ENCODE measurements at places on chromosomes 3 and 15.

- DNase-seq: no peak
These were observed 23.7 kb upstream of the HERC1 start for GRCh38 chr15:63857461-63857856.

DNA sequence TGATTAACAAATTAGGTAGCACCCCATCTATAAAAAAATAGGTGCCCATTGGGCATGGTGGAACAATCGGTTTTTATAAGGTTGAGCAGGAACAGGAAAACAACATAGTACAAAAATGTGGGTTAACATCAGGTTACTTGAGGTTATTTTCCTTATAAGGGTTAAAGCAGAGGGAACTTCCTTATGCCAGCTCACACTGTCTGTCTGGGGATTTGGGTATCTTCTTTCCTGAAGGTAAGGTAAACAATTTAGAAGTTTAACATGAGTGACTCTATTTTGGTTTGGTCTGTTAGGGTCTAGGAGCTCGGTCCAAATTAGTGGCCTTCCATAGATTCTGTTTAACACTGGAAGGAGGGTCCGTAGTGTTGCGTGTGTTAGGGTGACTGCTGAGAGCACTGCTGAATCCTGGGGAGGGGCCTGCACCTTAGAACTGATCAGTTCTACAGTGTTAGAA, 14.7 kb downstream of the CHD2 start:
- no peak for DNase-seq

GRCh38 chr15:27196691-27197090, 225.7 kb downstream of the GABRG3 start:
- no peak for DNase-seq

DNA sequence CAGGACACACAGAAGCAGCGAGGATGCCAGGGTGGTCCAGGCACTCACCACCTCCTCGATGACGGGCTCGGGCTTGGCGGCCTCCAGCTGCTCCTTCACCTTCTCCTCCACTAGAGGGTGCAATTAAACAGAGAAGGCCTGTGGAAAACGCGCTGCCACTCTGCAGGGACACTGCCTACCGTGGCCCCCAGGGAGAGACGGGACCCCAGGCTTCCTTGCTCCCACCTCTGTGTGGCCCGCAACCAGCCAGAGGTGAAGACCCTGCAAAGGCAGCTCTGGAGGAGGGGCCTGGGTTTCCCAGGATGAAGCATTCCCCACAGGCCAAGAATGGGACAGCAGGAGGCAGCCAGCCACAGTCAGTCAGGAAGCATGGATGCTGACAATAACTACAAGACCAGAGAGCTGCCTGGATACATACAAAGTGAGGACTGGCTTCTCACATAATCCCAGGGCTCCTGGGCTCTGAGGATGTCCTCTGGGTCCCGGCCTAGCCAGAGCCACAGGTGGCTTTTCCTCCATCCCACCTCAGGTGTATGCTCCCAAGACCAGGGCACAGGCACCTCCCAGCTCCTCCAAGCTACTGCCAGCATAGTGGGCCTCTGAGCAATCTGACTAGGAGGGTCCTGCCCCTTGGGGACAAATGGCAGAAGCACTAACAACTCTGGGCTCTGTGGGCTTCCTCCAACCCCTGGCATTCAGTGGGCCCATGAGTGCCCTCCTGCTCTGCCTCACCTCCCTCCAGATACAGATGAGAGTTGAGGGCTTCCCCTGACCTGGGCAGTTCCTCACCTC, 46.2 kb downstream of the PTH1R start:
- peak; percentile 30 for DNase-seq

DNA sequence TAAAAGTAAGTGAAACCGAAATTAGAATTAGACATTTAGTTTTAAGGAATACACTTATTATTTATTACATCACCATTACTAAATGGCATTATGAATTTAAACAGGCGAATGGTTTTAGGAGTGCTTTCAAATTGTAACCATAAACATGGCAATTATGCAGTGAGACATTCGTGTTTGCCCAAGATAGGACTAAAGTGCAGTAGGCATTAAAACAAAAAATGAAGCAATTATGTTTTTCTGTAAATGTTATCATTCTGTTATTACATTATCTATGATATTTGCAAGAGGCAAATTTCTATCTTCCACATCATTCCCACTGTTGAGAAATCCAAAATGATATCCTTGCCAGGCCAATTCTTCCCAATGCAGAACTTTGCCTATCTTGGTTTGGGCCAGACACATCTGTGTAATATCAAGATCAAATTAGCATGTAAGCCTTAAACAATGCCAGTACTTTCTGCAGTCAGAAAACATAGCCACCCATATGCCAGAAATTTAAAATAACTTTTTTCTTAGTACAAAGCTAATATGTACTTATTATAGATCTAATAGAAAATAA, 156.9 kb downstream of the ATP8B4 start:
- peak; percentile 19 for DNase-seq

GRCh38 chr15:37893309-37893708, 41.1 kb upstream of the TMCO5A start:
- DNase-seq: no peak

- peak; percentile 80 for DNase-seq
These were observed 8.4 kb downstream of the TMEM40 start for GRCh38 chr3:12750658-12751071.

GRCh38 chr3:168615493-168616020, 519.8 kb upstream of the GOLIM4 start:
- no peak for DNase-seq

GRCh38 chr3:171374260-171374659, 85.9 kb downstream of the TNIK start:
- no peak for DNase-seq

DNA sequence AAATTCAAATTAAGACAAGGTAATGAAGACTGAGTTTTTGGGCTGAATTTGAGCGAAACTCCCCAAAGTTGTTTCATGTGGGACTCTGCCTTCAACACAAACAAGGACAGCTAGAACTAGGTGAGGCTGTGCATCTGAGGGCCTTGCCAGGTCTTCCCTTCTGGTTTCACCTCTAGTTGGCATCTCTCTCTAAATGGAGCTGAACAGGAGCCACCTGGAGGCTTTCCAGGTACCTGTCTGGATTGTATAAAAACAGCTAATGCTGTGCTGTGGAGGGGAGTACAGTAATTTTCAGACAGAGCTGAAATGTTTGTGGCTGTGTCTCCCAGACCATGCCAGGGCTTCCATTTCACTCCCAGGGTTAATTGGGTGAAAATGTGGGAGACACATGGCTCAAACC, 27.1 kb downstream of the TRIM71 start:
- no peak for DNase-seq

GRCh38 chr3:122988508-122988907, 39.1 kb downstream of the SEMA5B start:
- no peak for DNase-seq

GRCh38 chr3:106813742-106814141, 563.5 kb upstream of the CCDC54 start:
- no peak for DNase-seq

- DNase-seq: no peak
These were observed 61.7 kb upstream of the MDFIC2 start for GRCh38 chr3:70374179-70374578.

- no peak for DNase-seq
These were observed 5.7 kb upstream of the HLTF start for GRCh38 chr3:149091983-149092382.

- no peak for DNase-seq
These were observed 59.1 kb downstream of the ATP8B4 start for GRCh38 chr15:50059883-50060282.

DNA sequence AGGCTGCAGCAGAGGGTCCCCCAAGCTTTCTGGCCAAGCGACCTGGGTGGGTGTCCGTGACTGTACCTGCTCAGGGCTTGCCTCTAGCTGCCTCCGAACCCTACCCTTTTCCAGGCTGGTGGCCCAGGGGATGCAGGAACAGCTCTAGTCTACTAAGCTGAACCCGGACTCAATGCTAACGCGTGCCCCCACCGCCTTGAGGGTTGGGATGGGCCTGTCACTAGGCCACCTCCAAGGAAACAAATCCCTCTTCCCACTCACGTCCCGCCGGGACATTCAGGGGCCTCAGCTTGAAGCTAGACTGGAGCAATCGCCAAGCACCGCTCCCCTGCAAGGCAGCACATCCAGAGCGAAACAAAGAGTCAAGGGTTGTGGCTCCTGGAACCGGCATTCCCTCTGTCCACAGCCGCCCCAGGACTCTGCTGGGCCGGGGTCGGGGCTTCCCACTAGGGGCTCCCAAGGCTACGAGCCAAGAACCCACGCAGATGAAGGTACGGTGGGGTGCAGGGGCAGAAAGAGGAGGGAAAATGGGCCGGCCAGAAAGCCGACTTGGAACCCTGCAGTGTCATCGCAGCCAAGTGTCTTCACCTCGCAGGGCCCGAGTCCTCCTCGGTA, 2.9 kb downstream of the FBXL22 start:
- no peak for DNase-seq

DNA sequence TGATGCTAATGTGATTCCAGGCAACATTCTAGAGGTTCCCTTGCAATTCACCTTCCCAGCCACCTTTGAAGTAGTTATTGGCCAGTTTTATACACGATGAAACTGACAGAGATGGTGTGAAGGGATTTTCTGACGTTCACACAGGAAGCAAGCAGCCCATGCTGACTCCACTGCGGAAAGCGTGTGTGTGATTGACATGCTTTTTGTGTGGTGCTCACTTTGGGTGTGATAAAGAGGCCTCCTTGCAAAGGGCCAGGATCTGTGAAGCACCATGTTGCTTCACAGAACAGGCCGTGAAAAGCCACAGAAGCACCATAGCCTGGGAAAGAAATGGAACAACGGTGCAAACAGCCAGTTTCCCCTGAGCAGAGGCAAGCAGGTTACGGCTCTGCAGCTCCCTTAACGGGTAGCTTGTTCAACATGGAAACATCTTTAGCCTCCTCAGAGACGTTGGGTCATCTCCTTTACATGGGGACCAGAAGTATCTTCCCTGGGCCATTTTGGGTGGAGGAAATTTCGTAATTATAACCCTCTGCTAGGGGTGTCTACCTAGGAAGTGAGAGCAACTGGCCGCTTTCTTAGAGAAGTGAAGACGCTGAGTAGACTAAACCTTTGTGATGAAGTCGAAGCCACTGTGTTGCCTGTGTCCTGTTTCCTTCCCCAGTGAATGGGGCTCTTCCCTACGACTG, 108.5 kb downstream of the APBA2 start:
- no peak for DNase-seq

DNA sequence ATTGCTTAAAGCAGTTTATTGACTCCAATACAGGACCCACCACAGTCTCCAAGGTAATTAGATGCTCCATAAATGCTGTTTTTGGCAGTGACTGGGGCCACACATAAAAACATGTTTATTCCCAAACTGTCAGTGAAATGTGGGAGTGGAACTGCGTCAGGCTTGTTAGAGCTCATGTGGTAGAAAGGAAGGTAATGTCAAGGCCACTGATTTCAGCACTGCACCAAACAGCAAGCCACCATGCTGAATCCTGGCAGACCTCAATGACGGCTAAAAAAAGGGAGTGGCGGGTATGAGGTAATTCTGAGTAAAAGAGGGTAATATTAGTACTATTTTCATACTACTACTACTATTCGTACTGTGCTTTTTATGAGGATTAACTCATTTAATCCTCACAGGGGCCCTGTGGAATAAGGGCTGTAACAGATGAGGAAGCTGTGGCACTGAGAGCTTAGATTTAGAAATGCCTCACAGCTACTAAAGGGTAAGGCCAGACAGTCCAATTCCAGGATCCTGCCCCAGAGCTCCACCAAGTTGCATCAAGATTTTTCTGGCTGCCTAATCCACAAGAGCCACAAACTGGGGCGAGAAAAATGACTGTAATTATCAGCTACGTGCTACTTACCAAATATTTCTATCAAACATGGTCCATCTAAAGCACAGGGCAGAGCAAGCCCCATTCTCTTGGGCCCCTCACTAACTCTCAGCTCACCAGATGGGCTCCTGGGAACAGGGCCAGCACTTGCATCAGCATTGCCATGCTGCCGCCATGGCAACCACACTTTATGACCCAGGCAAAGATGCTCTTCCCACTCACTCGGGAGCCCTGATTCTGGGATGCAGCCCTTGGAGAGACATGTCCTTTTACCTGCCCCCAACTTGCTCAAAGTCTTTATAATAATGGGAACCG, 83.6 kb upstream of the SPATA12 start:
- peak; percentile 74 for DNase-seq

- peak; percentile 85 for DNase-seq
These were observed 76.0 kb downstream of the TAMM41 start for GRCh38 chr3:11770477-11771391.

- peak; percentile 2 for DNase-seq
These were observed 217.4 kb downstream of the DIPK2A start for GRCh38 chr3:144189044-144189443.

DNA sequence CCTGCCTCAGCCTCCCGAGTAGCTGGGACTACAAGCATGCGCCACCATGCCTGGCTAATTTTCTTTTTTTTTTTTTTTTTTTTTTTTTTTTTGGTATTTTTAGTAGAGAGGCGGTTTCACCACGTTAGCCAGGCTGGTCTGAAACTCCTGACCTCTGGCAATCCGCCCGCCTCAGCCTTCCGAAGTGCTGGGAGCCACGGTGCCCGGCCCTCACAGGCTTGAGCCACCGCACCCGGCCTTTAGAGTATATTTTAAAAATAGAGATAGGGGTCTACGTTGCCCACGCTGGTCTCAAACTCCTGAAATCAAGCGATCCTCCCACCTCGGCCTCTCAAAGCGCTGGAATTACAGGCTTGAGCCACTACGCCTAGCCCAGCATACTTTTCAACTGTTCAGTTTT, 93.4 kb upstream of the CHD2 start:
- DNase-seq: no peak

- DNase-seq: peak; percentile 18
These were observed 56.7 kb upstream of the TSEN2 start for GRCh38 chr3:12427551-12427950.

GRCh38 chr3:59854-60253, 136.7 kb upstream of the CHL1 start:
- DNase-seq: no peak

GRCh38 chr3:51393564-51393963, 2.5 kb downstream of the RBM15B start:
- no peak for DNase-seq

DNA sequence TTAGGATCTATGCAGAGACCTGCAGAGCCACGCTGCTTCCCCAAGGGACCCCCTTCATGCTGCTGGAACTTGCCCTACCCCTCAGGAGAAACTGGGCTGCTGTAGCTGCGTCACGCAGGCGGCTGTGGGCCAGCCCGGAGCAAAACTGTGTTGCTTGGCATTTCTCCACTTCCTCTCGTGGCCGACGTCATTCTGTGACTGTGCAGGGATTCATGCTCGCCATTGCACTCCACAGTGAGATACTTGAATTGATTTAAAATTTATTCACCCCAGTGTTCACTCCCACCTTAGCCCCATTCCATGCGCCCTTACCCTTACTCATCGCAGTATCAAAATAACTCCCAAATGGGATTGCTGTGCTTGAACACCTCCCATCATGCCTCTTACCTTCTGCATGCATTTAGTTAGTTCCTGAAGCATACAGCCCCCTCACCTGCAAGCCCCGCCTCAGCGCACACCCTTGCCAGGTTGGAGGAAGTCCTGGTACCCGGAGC, 45.7 kb downstream of the TMEM44 start:
- peak; percentile 86 for DNase-seq

DNA sequence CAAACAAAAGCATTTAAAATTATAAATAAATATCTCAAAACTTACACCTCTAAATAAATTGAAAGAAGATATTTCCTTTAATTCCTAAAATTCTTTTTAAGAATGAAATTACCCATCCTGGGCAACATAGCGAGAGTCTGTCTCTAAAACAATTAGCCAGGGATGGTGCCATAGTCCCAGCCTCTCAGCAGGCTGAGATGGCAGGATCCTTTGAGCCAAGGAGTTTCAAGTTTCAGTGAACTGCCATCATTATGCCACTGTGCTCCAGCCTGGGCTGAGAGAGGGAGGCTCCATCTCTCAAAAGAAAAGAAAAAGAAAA, 25.4 kb downstream of the AADAC start:
- no peak for DNase-seq
